ENCODE measurements at places on chromosomes 2 and 18. TPM values are rescaled to one million over a fixed set of nuclear protein-coding genes. Genes with fewer than 3 reads are reported as not detected.

The ID2 gene
- 31.6 TPM for polyA plus RNA-seq

The RTKN gene
- polyA plus RNA-seq: not detected

The GPR39 gene
- not detected for polyA plus RNA-seq

The SGPP2 gene
- 1.8 TPM for polyA plus RNA-seq

The DNAH6 gene
- 0.12 TPM for polyA plus RNA-seq

The PSD4 gene
- 1.1 TPM for polyA plus RNA-seq

The CYP26B1 gene
- 20.3 TPM for polyA plus RNA-seq

- DNase-seq: no peak
Observed at GRCh38 chr2:39027421-39027820, 93.4 kb downstream of the SOS1 start.

DNA sequence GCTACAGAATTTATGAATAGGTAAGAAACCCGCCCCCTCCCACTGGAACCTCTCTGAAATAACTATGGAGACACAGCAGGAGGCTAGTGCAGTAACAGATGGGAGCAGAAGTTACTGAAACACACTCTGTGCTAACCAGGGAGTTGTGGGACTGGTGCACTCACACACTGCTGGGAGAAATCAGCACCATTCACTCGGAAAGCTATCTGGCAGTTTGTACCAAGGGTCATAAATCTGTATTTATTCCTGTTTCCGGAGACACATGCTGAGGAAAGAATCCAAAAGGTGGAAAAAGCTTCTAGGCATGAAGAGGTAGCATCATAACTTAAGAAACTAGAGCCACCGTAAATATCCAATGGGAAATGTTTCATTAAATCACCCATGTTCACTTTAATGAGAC, 39.9 kb downstream of the TGFA start:
- DNase-seq: no peak

DNA sequence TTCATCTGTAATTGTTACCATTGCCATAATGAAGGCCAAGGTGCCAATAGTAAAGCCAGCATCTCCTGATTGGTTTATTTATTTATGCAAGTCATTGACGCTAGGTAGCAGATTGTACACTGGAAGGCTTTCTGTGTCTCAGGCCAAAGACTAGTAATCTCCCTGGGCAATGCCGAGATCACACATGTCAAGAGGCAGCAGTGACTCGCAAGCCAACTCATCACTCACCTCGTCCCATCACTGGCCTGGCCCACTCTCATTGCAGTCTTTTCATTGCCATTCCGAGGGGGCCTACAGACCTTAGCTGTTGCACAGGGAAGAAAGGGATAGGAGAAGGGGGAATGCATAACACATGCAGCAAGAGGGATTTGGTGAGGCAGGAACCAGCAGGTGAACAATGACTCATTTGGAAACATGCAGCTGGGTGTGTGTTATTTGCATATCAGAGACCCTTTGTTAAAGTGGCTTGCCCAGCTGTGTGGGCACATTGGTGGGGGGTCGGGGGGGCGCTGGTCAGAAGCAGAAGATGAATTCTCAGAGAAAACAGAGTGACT, 448.7 kb upstream of the HNRNPA3 start:
- DNase-seq: no peak

DNA sequence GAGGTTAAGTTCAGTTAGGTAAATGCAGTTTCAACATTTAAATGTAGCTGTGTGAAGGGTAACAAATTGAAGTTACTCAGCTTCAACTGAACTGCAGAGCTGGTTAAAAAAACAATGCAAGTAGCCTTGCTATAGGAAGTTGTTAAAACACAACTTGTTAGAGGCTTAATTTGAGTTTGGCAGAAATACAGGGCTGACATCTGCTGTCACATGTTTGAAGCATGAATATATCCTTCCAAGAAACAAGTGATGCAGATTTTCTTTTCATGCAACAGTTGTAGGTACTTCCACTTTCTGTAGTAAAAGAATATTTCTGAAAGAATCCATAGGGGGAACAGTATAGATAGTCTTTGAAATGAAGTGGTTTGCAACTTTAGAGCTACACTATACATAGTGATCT, 208.7 kb upstream of the RASGRP3 start:
- peak; percentile 61 for DNase-seq

DNA sequence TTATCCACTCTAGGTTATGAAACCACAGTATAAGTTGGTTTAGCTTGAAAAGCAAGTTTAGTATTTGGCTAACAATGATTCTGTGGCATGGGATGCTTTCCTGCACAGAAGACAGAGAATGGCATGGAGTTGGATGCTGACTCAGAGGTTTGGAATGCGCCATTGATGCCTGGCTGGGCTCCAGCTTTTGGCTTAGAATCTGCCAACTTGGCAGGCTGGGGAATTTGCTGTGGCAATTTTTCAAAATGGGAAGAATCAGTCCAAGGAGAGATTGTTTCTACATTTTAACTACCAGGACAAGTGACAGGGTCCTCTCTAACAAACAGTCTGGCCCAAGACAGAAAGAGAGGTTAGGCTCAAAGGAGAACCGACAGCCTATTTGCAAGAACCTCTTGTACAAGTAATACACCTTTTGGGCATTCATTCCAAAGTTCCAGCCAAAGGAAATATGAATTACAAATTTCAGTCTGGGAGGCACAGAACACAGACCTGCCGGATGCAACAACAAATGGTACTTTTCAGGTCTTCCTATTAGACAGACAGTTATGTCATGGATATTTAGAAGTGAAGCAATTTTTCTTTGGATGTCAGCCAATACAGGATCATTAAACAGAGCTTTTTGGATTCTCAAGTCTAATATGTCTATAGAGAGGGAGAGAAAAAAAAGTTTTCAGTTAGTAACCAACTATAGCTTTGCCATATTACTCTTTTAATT, 1027.7 kb downstream of the TMEM182 start:
- peak; percentile 23 for DNase-seq

GRCh38 chr2:12556762-12557161, 160.0 kb upstream of the TRIB2 start:
- no peak for DNase-seq

DNA sequence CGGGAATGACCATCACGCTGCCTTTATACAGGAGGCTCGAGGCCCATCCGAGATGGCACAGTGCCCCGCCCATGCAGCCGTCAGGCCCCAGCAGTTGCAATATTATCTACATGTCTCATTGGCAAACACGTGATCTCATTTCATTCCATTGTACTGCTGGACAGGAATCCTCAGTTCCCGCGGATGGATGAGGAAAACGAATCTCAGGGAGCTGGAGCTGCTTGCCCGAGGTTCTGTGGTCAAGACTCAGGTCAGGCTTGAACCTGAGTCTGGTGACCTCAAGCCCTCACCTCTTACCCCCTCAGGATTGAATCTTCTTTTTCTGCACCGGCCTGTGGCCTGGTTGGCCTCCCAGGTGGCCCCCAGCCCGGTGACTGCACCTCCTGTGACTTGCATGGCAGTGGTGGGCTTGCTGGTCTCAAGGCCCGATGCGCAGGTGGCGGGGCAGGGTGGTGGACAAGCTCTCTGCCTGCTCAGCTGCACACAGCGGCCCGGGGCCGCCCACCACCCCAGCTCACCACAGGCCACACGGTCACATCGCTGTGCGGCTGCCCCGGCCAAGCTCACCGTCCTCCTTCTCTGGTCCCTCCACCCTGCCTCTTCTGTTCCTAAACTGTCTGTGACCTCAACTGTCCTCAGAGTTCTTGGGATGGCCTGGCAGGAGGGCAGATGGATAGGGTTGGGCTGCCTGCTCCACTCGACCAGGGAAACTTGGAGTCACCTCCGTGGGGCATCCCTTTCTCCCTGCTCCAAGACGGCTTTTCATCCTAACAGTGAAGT, 52.0 kb upstream of the HS6ST1 start:
- DNase-seq: no peak

DNA sequence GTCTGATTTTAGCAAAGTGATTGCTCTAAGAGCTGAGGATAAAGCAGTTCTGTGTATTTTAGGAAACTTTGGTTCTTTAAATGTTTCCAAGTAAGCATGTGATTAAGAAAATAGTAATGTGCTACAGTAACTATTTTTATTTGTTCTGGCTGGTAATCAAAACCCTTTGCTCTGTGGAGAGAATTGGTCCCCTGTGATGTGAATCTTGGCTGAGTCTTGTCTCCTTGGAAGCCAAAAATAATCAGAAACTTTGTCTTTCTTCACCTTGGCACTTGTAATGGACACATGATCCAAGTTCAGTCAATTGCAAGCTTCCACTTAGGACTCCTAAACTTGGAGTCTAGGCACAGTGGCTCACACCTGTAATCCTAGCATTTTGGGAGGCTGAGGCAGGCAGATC, 422.7 kb upstream of the CDH20 start:
- peak; percentile 70 for DNase-seq

GRCh38 chr2:174985614-174986013, 19.6 kb downstream of the CHN1 start:
- DNase-seq: no peak

All from muscle of arm (tissue), 14 donors.